ENCODE measurements at places on chromosomes 7 and 10.

GRCh38 chr7:22954251-22954650 lies 59.7 kb downstream of the HYCC1 start:
- DNase-seq = no peak

GRCh38 chr10:6973899-6974298 lies 393.8 kb upstream of the PRKCQ start:
- no peak for DNase-seq

DNA sequence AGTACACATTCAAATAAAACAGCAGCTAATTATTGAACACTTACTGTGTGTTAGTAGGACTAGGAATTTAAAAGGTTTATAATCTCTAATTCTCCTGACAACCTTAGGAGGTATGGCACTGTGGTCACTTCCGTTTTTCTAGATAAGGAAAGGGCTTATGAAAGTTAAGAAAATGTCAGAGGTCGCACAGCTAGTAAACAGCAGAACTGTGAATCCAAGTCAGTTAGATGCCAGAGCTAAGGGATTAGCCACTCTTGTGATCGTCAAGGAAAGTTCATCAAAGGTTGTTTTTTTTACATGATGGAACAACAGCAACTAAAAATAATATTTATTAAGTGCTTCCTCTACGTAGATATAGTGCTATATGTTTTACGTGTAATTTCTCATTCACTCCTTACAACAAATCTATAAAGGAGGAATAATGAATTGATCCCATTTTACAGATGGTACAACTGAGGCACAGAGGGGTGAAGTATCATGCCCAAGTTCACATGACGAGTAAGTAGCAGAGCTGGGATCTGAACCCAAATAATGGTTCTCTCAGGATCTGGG lies 84.9 kb downstream of the NAMPT start:
- no peak for DNase-seq

GRCh38 chr10:45179691-45180090 lies 135.7 kb downstream of the OR13A1 start:
- no peak for DNase-seq

- no peak for DNase-seq
Observed at GRCh38 chr7:113209449-113210203, 91.3 kb upstream of the SMIM30 start.

DNA sequence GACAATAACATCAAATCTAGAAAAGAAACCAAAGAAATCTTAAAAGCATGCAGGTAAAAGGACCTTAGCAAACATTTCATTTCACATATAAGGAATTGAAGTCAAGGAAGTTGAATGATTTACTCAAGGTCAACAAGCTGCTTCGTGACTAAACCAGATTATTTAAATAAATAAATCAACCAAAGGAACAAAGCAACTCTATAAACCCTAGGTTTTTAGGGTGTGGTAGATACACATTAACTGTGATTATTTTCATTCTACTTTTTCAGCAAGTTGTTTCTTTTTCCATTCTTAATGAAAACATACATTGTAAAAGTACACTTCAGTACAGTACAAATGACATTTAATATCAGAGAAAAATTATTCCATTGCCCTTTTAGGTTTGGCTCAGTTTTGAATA lies 382.0 kb upstream of the STEAP1 start:
- no peak for DNase-seq

DNA sequence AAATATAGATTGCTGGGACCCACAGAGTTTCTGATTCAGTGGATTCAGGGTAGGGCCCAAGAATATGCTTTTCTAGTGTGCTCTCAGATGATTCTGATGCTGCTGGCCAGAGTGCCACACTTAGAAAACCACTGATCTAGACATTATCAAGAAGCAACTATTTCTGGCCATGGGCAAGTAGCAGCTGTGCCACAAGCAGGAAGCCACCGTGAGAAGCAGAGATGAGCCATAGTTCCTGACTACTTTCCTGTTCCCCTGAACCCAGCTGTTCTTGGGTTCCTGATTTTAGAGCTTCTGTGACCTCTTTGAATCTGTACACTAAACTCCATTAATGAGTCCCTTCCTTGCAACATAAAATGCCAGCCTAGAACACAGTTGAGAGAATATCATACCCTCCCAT lies 38.1 kb upstream of the PIK3AP1 start:
- DNase-seq = no peak

DNA sequence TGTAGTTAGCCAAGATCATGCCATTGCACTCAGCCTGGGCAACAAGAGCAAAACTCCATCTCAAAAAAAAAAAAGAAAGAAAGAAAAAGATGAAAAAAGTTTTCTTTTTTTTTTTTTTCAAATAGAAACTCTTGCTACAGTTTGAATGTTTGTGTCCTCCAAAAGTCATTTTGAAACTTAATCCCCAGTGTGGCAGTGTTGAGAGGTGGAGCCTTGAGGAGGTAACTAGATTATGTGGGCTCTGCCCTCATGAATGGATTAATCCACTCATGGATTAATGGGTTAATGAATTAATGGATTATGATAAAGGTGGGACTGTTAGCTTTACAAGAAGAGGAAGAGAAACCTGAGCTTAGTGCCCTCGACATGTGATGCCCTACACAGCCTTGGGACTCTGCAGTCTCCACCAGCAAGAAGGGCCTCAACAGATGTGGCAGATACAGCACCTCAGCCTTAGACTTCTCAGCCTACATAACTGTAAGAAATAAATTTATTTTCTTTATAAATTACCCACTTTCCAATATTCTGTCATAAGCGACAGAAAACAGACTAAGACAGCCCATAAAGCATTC lies 25.1 kb downstream of the CPEB3 start:
- DNase-seq = no peak

DNA sequence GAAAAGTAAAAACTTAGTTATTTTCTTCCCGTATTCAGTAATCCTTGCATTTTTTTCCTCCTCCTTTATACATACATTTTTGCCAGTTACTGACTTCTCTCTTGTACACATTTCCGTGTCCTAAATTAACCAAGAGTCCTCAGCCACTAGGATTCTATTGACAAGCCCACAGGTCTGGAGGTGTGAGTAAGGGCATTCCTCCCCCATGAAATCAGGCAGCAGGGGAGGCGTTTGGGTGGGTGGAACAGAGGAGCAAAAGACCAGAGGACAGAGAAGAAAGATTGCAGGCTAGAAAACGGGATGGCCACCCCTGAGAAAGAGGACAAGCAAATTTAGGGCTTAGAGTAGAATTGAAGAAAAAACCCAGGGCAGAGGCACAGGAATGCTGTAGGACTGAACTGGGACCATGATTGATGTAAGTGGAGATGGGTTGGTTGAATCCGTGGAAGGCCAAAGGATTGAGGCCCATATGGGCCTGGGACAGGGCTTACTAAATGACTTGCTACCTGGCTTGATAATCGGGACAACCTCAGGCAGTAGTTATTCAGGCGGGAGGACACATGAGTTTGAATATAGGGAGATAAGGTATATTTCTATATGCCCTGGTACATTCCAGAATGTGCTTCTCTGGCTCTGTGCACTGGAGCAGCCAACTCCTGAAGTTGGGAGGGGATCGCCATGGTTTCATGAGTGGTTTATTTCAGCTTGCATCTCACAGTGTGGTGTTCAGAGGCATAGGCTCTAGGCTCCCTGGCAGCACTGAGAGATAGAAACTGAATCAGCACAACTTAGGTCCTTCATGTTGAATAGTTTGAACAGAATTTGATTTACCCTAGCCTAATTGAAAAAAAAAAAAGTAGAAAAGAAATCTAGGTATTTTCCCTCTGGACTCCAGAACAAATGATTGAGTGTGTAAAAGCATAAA lies 28.0 kb downstream of the IKZF1 start:
- DNase-seq = no peak
